Stimulated activated CD4-positive, alpha-beta T cell treated with anti-CD3 and anti-CD28 coated beads, Interleukin-15, amount 100 ng/mL, for 1 hour (primary cell): ENCODE measurements at places on chromosomes 13 and 19.

GRCh38 chr19:42443944-42444398, 1.2 kb upstream of the CXCL17 start:
- no peak for DNase-seq

- DNase-seq = no peak
Measured at GRCh38 chr19:48613852-48614435, 932 bp downstream of the FAM83E start.

DNA sequence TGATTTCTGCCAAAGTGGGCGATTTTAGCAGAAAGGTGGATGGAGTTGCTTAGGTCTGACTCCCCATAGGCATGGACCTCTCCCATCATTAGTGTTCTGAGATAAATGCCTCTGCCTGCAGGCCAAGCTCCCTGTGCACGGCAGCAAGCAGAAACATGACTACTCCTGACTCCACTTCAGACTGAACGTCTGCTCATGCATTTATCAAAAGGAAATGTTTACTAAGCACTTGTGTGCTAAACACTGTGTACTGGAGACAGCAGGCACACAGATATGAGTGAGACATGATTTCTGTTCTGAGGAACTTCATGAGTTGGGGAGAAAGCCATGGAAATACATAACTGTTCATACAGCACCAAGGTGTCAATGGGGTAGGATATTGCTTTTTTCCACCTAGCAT, 149.6 kb downstream of the MIPEP start:
- no peak for DNase-seq

- DNase-seq = no peak
Measured at GRCh38 chr13:40910324-40911050, 108.6 kb downstream of the ELF1 start.

- DNase-seq = no peak
Measured at GRCh38 chr13:50678464-50679162, 164.9 kb downstream of the DLEU7 start.

DNA sequence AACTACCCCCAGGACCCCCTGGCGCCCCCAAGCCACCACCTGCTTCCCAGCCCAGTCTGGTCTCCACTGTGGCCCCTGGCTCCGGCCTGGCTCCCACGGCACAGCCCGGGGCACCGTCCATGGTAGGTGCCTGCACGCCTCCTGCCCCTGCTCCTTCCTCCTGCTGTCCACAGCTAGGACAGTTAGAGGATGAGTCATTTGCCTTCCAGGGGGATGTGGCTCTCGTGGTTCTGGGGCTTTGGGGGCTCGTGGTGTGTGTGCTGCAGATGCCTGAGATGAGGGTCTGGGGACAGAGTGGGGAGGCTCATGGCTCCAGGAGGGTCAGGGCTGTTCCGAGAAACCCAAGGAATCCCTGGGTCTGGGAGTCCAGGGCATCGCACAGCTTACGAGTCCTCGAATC, 12.7 kb downstream of the MED25 start:
- no peak for DNase-seq

DNA sequence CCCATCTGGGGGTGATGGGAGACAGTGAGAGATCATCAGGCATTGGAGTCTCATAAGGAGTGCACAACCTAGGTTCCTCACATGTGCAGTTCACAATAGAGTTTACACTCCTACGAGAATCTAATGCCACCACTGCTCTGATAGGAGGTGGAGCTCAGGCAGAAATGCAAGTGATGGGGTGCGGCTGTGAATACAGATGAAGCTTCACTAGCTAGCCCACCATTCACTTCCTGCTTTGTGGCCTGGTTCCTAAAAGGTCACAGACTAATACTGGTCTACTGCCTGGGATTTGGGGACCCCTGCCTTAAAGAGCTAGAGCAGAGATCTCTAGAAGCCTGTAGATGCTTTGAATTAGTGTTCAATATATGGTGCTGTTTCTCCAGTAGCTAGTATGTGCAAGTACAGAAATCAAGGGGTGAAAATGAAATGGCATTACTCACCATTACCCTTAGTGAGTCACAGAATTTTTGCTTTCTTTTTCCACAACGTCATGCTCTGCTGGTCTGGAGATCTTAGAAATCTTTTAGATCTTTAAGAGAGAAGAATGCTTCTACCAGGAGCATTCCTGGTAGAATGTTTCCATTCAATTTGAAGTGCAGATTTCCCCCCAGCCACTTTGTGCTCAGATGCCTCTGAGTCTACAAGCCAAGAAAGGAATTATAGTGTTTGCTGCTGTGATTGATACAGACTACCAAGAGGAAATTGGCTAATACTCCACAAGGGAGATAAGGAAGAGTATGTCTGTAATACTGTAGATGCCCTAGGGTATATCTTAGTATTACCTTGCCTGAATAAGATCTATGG, 2301.2 kb downstream of the PCDH9 start:
- no peak for DNase-seq

GRCh38 chr13:109868578-109869311, 82.4 kb upstream of the IRS2 start:
- DNase-seq = no peak

DNA sequence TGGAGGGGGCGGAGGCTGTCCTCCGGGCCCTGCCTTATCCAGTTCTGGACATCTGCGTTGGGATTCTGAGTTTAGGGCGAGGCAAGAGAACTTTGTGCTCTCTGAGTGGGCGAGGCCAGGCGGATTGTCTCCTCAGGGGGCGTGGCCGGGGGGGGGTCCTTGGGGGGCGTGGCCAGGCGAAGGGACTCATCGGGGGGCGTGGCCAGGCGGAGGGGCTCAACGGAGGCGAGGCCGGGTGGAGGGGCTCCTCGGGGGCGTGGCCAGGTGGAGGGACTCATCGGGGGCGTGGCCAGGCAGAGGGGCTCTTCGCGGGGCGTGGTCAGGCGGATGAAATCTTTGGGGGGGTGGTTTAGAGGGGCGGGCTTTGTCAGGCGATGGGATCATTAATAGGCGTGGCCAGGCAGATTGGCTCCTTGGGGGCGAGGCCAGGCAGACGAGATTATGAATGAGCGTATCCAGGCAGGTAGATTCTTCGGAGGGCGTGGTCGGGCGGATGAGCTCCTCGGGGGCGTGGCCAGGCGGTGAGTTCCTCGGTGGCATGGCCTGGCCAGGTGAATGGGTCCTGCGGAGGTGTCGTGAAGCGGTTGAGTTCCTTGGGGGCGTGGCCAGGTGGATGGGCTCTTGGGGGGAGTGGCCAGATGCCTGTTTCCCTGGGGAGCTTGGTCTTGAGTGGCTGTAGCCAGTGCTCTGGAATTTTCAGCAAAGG, 10.3 kb upstream of the CACNG7 start:
- DNase-seq = no peak

- no peak for DNase-seq
Measured at GRCh38 chr13:35470671-35471661, 5.5 kb downstream of the MAB21L1 start.

DNA sequence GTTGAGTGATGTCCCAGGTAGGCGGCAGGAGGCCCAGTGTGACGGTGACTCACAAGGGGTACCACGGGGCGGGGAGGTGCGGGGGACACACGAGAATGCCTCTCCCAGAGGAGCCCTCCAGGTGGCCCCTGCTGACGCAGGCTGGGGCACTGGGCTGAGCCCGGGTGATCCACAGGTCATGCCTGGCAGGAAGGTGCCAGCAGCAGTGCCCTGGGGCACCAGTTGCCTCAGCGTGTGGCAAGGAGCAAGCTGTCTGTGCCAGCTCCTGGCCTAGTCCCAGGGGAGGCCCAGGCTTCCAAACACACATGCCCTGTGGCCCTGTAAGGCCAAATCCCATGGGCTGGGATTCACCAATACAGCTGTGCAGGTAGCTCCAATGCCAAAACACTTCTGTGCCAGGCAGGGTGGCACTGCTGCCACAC, 28.0 kb downstream of the AKT2 start:
- no peak for DNase-seq

DNA sequence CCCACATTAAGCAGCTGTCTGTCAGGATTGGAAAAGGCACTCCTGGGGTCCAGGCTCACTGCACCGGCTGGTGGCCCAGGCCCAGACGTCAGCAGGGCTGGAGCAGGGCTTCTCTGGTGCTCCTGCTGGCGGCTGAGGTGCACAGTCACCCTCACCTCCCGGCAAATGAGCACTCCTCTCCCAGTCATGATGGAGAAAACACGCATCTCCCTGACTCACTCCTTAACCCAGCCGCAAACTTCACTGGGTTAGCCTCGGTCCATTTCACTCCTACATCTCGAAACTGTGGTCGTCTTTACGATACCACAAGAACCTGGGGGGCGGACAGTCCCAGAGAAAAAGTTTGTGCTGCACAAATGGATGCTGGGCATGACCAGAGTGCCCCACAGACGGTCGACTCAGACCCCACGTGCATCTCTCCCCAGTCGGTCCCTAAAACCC, 3.3 kb upstream of the RASA3 start:
- DNase-seq = no peak

GRCh38 chr13:23320926-23321534, 112.5 kb downstream of the SACS start:
- DNase-seq = no peak

- no peak for DNase-seq
Measured at GRCh38 chr13:37340901-37341670, 235.6 kb upstream of the CSNK1A1L start.

DNA sequence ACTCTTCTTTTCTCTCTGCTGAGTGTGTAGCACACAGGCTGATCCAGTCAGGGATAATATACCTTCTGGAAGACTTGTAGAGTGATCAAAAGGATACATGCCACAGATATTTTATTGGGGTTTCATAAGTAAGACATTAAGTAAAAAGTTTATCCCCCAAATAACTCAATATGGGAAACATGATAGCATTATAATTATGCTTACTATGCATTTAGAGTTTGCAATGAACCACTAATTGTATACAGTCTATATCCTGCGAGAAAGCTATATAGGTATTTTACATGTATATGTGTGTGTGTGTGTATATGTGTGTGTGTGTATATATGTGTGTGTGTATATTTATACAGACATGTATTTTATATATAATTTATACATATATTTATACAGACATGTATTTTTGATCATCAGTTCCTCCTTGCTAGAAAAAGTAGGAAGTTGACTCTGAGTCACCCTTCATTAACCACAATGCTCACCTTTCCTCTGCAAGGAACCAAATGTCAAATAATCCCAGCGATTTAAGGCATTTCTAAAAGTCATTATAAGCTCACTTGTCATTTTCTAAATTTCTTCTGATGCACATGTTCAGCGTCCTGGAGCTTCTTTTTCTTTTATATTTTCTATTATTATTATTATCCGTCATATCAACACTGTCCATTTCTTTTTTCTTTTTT, 312.5 kb upstream of the OBI1 start:
- DNase-seq = no peak

DNA sequence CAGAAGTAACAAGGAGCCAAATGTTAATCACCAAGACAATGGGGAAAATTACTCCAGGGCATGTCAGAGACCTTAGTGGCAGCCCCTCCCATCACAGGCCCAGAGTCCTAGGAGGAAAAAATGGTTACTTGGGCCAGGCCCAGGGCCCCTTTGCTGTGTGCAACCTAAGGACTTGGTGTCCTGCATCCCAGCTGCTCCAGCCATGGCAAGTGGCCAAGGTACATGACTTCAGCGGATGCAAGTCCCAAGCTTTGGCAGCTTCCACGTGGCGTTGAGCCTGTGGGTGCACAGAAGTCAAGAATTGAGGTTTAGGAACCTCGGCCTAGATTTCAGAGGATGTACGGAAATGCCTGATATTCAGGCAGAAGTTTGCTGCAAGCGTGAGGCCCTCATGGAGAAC, 46.7 kb downstream of the OR10H4 start:
- DNase-seq = no peak

DNA sequence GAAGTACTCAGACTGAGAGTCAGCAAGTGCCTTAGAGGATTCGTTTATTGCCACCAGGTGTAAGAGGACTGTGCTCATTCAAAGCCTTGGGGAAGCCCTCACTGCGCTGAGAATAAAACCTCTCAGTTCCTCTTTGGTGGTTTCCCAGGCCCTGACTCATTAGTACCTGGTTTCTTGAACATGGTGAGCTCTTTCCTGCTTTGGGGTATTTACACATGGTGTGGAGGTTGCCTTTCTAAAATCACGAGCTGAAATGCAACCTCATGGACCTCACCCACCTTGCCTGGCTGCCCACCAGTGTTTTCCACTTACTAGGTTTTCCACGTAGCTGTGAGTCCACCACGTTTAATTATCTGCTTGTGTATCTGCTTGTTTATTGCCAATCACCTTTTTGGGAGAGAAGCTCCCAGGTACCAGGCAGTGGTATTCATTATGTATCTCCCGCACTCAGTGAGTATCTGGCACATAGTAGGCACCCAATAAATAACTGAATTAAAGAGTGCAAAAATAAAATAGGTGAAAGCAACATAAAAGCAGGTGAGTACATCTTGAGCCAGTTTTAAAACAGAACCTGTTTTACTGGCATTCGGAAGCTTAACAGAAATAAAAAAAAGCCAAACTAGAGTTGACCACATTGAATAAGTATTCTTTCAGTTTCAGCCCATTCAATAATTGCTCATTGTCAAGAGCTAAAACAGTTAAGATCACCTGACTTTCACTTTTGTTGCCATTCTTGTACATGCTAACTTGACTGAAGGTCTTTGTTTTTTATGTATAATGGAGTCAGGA, 533.0 kb downstream of the MYO16 start:
- no peak for DNase-seq

- DNase-seq = no peak
Measured at GRCh38 chr13:31166591-31166990, 4.9 kb upstream of the HSPH1 start.

DNA sequence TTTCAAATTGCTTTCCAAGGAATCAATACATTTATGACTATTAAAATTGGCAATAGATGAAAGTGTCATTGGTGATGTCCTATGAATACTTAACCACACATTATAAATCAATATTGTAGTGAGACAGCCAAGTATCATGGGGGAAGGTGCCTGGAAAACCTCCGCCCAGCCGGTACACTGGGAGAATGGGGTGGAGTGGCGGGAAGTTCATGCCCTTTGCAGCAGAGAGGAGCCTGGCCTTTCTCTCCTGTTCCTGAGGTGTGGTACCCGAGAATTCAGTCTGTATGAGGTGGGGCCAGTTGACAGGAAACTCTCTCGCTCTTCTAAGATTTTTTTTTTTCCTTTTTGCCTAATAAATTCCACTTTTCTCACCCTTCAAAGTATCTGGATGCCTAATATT, 25.4 kb upstream of the ABCC4 start:
- no peak for DNase-seq

DNA sequence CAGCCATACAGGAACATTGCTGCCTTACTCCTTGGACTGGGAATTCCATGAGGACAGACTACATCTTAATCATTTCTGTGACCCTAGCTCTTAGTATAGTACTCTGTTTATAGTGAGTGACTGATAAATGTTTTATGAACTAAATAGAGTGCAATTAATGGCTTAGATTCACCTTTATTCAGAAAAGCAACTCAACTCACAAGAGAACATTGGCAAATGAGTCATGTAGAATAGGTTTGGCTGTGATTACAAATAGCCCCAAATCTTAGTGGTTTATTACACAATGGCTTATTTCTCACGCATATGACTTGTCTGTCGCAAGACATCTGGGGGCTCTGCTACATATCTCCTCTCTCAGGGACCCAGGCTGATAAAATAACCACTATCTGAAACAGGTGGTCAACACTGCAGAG, 121.6 kb upstream of the KL start:
- no peak for DNase-seq

- no peak for DNase-seq
Measured at GRCh38 chr13:78596736-78597601, 6.4 kb downstream of the POU4F1 start.
